Naive thymus-derived CD8-positive, alpha-beta T cell (primary cell): ENCODE measurements at places on chromosomes 12 and 14. TPM values are rescaled to one million over a fixed set of nuclear protein-coding genes. Genes with fewer than 3 reads are reported as not detected.

DNA sequence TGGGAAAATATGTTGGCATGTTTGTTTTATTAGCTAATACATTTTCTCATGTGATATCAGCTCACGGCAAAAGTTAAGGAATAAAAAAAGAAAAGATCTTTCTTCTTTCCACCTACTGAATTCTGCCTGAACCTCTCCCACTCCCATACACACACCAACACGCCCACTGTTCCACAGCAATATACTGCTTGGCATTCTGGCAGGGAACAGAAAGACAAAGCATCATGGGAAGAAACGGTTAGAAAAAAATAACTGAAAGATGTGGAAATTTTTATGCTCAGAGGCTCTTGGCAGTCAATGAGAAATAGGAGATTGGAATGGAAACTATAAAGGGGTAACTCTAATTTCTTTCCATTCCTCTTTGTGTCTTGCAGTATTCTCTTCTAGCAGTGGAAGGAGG is 268.5 kb downstream of the FOXG1 start:
- no peak for DNase-seq

- DNase-seq, result no peak
Measured at GRCh38 chr14:91387169-91387835, 30.3 kb downstream of the CCDC88C start.

DNA sequence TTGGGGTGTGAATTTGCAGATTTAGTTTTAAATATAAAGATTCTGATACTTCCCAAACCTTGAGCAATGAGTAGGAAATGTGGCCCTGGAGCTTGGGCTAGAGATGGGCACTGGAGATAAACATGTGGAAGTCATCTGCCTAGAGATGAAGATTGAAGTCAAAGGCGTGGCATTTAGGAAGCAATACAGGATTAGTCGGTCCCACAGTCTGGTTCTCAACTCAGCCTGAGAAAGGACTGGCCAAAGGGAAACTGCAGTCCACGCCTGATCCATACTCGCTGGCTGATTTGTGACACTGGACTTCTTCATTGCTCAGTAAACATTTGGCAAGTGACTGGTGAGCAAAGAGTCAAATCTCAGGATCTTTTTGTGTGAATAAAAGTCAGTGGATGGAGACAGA is 268.2 kb upstream of the ATP2B1 start:
- DNase-seq, result no peak

- peak; percentile 24 for DNase-seq
Measured at GRCh38 chr12:109656743-109657142, 56.9 kb upstream of the FAM222A start.

DNA sequence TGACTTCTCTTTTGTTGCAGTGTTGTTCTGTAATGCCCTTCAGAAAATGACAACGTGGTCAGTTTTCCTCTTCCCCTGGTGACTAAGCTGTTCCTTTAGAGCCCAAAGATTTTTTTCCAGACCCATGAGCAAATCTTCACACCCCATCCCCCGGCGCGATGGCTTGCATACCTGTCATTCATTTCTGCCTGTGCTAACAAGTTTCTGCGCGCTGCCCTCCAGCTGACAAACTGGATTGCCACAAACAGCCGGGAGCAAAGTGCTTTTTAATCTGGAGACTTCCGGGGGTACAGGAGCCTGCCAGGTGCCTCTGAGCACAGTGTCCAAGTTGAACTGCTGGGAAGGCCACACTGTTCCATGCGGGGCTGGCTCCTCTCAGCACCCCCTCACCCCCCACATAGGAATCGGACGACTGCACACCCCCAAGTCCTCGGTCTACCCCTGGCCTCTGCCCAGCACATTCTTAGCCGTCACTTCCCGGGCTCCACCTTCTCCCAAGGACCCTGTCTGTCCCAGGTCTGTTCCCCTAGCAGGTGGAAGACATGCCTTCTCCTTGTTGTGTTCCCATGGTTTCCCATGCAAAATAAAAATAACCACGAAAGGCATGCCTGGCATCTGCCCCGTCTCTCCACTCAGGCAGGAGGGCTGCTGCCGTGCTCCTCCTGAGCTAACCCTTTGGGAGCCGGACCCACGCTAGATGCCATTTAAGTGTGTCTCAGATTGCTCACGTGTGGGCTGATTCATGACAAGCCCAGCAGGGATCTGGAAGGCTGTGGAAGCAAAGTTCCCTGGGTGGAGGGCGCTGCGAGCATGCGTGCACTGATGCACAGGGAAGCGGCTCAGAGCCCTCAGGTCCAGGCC is 14.1 kb downstream of the RILPL1 start:
- no peak for DNase-seq

- no peak for DNase-seq
Measured at GRCh38 chr12:46675736-46676135, 150.1 kb downstream of the SLC38A4 start.

GRCh38 chr14:89394972-89395371 is 22.1 kb downstream of the FOXN3 start:
- DNase-seq, result no peak

Gene CLEC4D
- not detected for total RNA-seq

GRCh38 chr14:50047274-50047676 is 69.1 kb downstream of the VCPKMT start:
- DNase-seq, result no peak

Gene NABP2
- total RNA-seq, result 10.8 TPM

GRCh38 chr12:102811110-102811737 is 105.8 kb downstream of the PAH start:
- DNase-seq, result peak; percentile 1

- DNase-seq, result peak; percentile 19
Measured at GRCh38 chr12:26122681-26123481, 2.0 kb downstream of the BHLHE41 start.

Gene SRRM4
- total RNA-seq, result not detected

DNA sequence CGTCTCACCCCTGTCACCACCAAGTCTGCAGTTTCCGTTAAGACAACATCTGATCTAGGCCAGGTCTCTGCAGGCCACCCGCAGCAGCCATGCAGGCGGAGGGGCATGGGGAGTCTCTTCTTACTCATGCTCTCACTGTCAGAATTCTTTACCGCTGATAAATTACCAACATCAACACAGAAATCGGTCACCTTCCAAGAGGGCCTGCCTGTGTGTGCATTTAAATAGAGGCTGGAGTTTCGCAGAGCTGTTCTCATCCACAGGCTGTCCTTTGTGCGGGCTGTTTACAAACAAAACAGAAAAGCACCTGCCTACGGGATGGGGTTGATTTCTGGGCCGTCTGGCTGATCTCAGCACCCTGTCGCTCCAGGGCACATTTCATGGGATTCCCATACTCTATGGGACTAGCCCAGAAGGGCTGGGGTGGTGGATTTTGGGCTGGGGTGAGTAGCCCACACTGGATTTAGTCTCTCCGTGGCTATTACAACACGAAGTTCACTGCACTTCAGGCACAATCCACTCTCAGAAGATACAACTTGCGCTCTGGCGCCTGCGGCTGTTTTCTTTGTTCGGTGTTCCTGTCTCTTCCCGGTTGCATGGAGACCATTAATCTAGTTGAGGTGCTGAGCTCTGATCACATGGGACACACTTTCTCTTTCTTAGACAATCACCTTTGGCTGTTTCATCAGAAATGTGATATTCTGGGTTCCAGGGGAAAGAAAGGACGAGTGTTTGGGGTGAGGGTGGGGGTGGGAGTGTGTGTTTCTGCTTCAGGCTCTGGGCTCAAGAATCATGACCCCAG is 331.1 kb downstream of the GLT1D1 start:
- DNase-seq, result no peak

Gene DNM1L
- total RNA-seq, result 54.9 TPM

DNA sequence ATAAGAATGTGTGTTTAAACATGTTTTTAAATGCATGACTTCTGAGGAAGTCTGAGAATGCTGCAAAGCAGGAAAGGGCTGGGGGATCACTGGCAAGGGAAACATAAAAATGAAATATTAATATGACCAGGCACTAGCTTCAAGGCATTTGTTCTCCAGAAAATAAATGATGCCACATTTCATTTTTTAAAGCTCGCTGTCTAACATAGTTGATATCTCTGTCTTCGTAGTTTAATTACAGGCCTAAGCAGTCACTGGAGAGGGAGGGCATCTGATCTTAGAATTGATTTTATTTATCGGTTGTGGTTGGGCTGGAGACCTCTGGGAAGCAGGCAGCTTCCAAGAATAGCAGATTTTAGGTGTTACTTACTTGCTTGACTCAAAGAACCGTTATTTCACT is 87.5 kb downstream of the TBC1D30 start:
- DNase-seq, result no peak

Gene KLRC2
- total RNA-seq, result 3.6 TPM

GRCh38 chr12:40286583-40286982 is 61.8 kb downstream of the LRRK2 start:
- no peak for DNase-seq
